ENCODE measurements at places on chromosomes 7 and 10.

DNA sequence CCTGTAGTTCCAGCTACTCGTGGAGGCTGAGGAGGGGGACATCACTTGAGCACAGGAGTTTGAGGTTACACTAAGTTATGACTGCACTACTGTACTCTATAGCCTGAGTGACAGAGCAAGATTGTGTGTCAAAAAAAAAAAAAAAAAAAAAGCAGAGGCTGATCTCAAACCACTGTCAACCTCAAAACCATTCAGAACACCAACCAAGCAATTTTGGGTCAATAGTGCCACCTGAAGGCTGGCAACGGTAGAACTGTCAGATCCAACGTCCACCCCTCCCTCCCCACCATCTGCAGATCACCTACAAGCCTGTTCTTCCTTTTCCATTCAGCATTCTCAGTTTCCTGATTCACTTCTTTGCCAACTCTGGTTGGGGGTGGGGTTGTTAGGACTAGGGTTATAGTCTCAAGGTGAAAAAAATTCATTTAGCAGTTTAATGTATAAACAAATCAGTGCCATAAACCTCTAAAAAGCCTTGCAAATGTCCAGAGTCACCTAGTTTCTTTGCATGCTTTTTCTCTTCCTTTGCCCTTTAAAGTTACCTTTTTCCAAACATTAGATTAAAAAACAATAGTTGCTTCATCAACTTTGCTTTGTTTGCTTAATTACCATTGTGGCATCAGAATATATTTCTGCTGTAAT lies 2.6 kb downstream of the MRPS33 start:
- no peak for DNase-seq

DNA sequence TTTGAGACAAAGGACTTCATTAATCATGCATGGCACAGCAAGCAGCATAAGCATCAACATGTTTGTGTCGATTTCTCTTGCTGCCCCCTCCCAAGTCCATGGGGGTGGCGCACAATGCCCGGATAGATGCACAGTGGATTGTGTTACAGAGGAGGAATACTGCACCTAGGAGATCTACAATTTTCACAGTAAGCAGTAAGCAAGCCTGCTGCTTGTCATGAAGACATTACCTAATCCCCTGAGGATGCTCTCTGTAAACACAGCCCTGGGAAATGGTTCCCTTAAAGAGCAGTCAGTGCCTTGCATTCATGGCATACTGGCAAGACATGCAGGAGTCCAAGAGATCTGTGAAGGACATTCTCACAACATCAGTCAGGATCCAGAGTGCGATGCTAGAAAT lies 137.7 kb downstream of the ETV1 start:
- no peak for DNase-seq

- DNase-seq, result no peak
Measured at GRCh38 chr10:99731306-99732032, 458 bp downstream of the COX15 start.

GRCh38 chr10:114167985-114168384 lies 6.0 kb downstream of the CCDC186 start:
- no peak for DNase-seq

GRCh38 chr10:35927990-35928488 lies 285.9 kb upstream of the FZD8 start:
- DNase-seq, result no peak

Measured in thoracic aorta (tissue), 2 donors.